CD4-positive, alpha-beta T cell treated with Interleukin-1 beta for 1 hour (primary cell): ENCODE measurements at places on chromosomes 3 and 15.
A peak's percentile ranks its signal among the peaks of the same experiment; 100 is the strongest.

GRCh38 chr3:40914475-40914874 is 284.8 kb upstream of the CTNNB1 start:
- no peak for DNase-seq

GRCh38 chr3:126432361-126433104 is 37.8 kb downstream of the CFAP100 start:
- no peak for DNase-seq

DNA sequence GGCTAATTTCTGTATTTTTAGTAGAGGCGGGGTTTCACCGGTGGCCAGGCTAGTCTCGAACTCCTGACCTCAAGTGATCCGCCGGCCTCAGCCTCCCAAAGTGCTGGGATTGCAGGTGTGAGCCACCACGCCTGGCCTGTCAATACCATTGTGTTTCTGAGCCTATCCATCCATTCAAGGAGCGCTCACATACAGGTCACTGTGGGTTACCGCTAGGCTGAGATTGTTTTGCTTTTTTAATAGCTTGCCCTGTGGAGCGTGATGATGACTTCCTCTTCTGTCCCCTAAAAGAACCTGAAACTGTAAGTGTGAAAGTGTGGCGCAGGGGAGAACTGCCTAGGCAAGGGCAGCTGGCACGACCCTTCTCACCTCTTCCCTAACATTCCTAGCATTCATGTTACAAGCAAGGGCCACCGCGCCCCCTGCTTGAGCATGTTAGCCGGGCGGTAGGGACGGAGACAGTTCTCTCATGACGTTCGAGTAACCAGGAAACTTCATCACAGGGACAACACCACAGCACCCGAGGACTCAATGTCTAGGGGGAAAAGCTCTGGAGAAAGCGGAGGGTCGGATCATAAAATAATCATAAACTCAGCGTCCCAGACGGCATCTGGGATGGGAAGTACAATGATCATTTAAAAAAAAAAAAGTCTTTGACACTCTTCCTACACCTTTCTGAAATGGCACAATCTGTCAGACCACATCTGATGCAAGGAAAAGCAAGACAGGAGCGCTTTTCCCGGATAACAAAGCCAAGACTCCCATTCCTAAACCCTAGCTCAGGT is 790 bp downstream of the LAMP3 start:
- DNase-seq, result peak; percentile 58

- DNase-seq, result no peak
These were observed 263.7 kb upstream of the THBS1 start for GRCh38 chr15:39317225-39317624.
